ENCODE measurements at places on chromosomes 11 and 22. TPM values are rescaled to one million over a fixed set of nuclear protein-coding genes. Genes with fewer than 3 reads are reported as not detected.
A peak's percentile ranks its signal among the peaks of the same experiment; 100 is the strongest.

- H3K4me3 ChIP-seq, result no peak overlapping the region
- DNase-seq, result no peak
- peaks cover 3% of the 10 kb centered on the region for H3K27me3 ChIP-seq
- H3K4me1 ChIP-seq, result no peaks in the 10 kb centered on the region
Measured at GRCh38 chr11:134425413-134425812, 13.4 kb upstream of the B3GAT1 start.

The ANKK1 gene
- total RNA-seq, result not detected

DNA sequence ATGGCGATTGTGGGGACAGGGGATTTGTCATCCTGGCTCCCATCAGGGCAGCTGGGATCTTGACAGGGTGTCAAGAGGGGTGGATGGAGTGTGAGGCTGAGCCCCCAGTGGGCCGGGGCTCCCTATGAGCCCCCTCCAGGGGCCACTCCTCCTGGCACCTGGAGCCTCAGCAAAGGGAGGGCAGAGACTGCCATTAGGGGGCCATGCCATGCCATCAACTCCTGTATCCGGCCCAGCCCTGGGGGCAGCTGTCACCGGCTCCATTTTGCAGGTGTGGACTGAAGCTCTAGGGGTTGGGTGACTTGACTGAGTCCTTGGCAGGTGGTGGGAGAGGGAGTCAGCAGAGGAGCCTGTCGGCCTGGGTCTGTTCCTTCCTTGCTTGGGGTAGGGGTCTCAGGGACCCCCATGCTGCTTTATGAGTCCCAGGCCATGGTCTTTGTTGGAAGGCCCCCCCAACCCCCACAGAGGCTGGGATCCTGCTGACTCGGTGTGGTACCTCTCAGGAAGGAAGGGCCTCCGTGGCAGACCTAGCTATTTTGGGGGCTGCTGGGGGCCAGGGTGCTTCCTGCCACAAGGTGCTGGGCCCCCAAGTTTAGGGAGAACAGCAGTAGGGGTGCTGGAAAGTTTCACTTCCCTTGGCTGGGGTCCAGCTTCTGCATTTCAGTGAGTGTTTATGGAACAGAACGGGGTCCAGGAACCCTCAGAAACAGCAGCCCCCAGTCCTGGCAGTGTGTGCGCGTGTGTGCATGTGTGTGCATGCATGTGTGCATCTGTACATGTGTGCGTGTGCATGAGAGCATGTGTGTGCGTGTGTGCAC is 1.5 kb downstream of the ACY3 start:
- H3K27me3 ChIP-seq, result no peaks in the 10 kb centered on the region
- H3K4me1 ChIP-seq, result peaks cover 51% of the 10 kb centered on the region
- no peaks in the 10 kb centered on the region for H3K36me3 ChIP-seq

The SLCO2B1 gene
- not detected for total RNA-seq

DNA sequence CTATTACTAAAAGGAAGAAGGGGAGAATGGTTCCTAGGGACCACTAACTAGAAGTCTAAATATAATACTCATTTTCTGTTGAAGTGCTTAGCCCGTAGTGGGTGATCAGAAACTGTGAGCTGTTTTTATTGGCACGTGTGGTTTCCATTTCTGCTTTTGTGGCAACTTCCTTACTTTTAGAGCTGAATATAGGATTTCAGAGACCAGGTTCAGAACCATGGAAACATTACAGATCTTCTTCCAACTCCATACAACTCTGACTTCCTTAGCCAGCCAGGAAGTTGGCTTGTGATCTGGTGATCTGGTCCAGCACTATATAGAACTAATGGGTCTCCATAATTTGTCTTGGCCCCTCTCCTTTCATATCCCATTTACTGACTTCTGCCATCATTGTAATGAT is 2.6 kb upstream of the ME3 start:
- peaks cover 6% of the 10 kb centered on the region for H3K4me1 ChIP-seq
- no peak for DNase-seq
- H3K27me3 ChIP-seq, result peaks cover 17% of the 10 kb centered on the region
- no peak overlapping the region for H3K4me3 ChIP-seq
- H3K27ac ChIP-seq, result no peak overlapping the region

DNA sequence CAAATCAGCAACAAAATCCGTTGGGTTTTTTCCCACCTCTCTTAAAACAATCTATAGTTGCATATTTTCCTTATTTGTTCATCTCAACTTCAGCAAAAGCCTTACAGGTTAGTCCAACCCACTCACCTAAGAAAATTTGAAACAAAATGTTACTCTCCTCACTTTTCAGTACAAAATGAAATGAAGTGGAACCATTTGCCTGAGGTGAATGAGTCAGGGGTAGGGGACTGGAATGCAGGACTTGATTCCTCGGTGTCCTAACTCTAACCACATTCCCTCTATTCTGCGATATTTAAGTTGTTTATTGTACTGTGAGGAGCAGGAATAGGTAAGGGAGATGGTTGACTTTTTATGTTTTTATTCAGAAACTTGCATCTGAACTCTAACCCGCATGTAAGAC is 16.4 kb downstream of the ATP5MG start:
- H3K4me1 ChIP-seq, result no peaks in the 10 kb centered on the region
- H3K27ac ChIP-seq, result no peak overlapping the region
- H3K27me3 ChIP-seq, result no peaks in the 10 kb centered on the region
- no peaks in the 10 kb centered on the region for H3K36me3 ChIP-seq
- DNase-seq, result no peak

GRCh38 chr22:19641983-19642451 is 72.3 kb upstream of the SEPTIN5 start:
- peaks cover 9% of the 10 kb centered on the region for H3K27me3 ChIP-seq
- H3K27ac ChIP-seq, result no peak overlapping the region
- no peaks in the 10 kb centered on the region for H3K36me3 ChIP-seq
- no peak overlapping the region for H3K4me3 ChIP-seq
- no peaks in the 10 kb centered on the region for H3K4me1 ChIP-seq

DNA sequence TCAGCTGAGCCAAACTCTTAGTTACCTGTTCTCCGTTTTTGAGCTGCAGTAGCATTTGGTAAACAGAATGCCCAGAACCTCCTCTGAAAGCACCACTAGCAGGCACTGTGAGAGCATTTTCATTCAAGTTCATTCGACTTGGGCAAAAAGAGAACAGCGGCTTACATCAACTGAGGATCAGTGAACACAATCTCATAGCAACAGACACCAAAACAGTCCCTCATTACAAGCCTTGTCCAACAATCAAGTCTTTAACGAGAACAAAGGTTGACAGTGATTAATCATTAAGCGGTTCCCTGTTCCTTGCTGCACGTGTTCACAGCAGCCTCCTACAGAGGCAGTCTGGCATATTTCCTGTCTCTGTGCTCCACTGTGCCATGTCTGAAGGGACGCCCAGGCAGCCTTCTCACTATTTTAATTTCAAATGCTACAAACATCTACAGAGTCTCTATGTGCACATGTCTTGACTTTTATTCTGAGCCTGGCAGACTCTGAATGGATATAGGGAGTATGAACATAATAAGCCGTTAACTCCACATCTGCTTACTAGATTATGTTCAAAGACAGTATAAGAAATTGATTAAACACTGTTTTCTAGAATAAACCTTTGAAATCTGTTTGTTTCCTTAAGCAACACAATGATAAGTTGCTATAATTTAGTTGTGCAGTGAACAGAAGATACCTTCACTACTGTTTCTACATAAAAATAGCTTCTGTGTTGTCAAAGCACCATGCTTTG is 88.3 kb upstream of the MTMR2 start:
- H3K4me3 ChIP-seq, result peak overlapping the region; percentile 45
- peak overlapping the region; percentile 90 for H3K27ac ChIP-seq
- no peaks in the 10 kb centered on the region for H3K27me3 ChIP-seq
- H3K4me1 ChIP-seq, result peaks cover 58% of the 10 kb centered on the region

- no peak for DNase-seq
- no peaks in the 10 kb centered on the region for H3K27me3 ChIP-seq
- no peak overlapping the region for H3K27ac ChIP-seq
- H3K36me3 ChIP-seq, result no peaks in the 10 kb centered on the region
Measured at GRCh38 chr22:43777286-43777685, 34.8 kb downstream of the EFCAB6 start.

DNA sequence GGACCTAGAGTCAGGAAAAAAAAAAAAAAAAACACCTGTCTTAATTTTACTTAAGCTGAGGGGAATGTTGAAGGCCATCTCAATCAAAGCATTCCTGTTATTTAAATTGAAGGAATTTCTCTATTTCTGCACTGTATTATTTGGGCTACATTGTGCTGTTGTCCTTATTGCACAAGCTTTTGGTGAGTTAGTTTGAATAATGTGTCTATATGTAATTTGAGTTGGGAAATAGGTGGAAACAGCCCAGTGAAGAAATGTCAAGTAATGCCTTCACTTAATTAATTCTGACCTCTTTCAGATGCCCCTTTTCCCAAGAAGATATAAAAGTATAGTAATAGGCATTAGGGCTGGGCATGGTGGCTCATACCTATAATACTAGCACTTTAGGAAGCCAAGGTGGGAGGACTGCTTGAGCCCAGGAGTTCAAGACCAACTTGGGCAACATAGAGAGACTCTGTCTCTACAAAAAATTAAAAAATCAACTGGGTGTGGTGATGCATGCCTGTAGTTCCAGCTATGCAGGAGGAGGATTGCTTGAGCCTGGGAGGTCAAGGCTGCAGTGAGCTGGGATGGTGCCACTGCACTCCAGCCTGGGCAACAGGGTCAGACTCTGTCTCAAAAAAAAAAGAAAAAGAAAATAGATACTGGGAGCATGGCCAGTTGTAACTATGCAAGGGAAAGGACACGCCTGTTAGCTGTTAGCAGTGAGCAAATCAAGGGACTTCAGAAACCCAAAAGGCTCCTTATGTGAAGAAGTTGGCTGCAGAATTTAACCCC is 34.9 kb downstream of the OR10A6 start:
- no peak for DNase-seq
- no peak overlapping the region for H3K27ac ChIP-seq
- H3K27me3 ChIP-seq, result peaks cover 2% of the 10 kb centered on the region
- no peak overlapping the region for H3K4me3 ChIP-seq
- no peaks in the 10 kb centered on the region for H3K4me1 ChIP-seq

- no peak overlapping the region for H3K4me3 ChIP-seq
- no peak overlapping the region for H3K27ac ChIP-seq
- H3K27me3 ChIP-seq, result no peaks in the 10 kb centered on the region
Measured at GRCh38 chr22:44317123-44317444, 4.3 kb upstream of the SHISAL1 start.
